ENCODE measurements at places on chromosomes 4 and X. TPM values are rescaled to one million over a fixed set of nuclear protein-coding genes. Genes with fewer than 3 reads are reported as not detected.

PRSS12 gene
- not detected for total RNA-seq

GUCY1A1 gene
- total RNA-seq, result 0.09 TPM

CD40LG gene
- total RNA-seq, result 3.1 TPM

DCAF4L1 gene
- total RNA-seq, result 0.31 TPM

SPANXC gene
- not detected for total RNA-seq

STIM2 gene
- total RNA-seq, result 46.6 TPM

TREX2 gene
- total RNA-seq, result 0.78 TPM

RTL3 gene
- not detected for total RNA-seq

NEXMIF gene
- 0.79 TPM for total RNA-seq

ZNF185 gene
- total RNA-seq, result 1.6 TPM

BCLAF3 gene
- 3.2 TPM for total RNA-seq

GK gene
- total RNA-seq, result 27.6 TPM

IL2RG gene
- total RNA-seq, result 302 TPM

APELA gene
- not detected for total RNA-seq

XAGE1A gene
- not detected for total RNA-seq

RHOXF2 gene
- total RNA-seq, result not detected

AFM gene
- total RNA-seq, result not detected

RBBP7 gene
- total RNA-seq, result 197 TPM

MAOB gene
- total RNA-seq, result not detected

POU4F2 gene
- not detected for total RNA-seq

CTAG1B gene
- not detected for total RNA-seq

ATOH1 gene
- total RNA-seq, result not detected

ARAP2 gene
- total RNA-seq, result 30.0 TPM

SH3RF1 gene
- 0.34 TPM for total RNA-seq

DMP1 gene
- not detected for total RNA-seq

GABRE gene
- total RNA-seq, result not detected

MAGEB16 gene
- total RNA-seq, result not detected

REELD1 gene
- 0.34 TPM for total RNA-seq

PNMA3 gene
- 1.4 TPM for total RNA-seq

TKTL2 gene
- not detected for total RNA-seq

DUX4 gene
- not detected for total RNA-seq

HPGDS gene
- not detected for total RNA-seq

FRAS1 gene
- total RNA-seq, result 0.22 TPM

Data from activated CD8-positive, alpha-beta T cell treated with anti-CD3 and anti-CD28 coated beads for 36 hours (primary cell).